Hepatocyte (in vitro differentiated cells): ENCODE measurements at places on chromosomes 16 and 17. TPM values are rescaled to one million over a fixed set of nuclear protein-coding genes. Genes with fewer than 3 reads are reported as not detected.

- no peak for DNase-seq
These were observed 60.5 kb downstream of the TK2 start for GRCh38 chr16:66489385-66489784.

DNA sequence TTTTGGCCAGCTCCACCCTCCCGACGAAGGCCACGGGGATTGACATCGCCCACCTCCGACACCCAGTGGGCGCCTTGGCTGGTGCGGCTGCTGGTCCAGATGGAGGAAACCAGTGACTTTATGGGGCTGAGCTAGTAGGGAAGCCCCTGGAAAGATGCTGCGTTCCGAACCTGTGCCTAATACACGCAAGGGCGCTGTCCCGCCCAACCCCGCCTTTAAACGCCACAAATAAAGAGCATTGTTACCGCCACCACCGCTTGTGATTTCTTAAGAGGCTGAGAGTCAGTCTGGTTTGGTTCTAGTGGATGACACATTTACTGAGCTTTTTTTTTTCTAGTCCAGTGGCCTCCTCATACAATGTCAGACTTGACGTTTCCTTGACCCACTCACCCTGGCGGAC lies 107.9 kb downstream of the AATF start:
- DNase-seq: no peak

GRCh38 chr16:29757950-29758466 lies 12.2 kb upstream of the C16orf54 start:
- DNase-seq: peak; percentile 46

The CD19 gene
- total RNA-seq: not detected in 2 replicates

The KRT36 gene
- total RNA-seq: not detected in 2 replicates

The ELMO3 gene
- total RNA-seq: 18.5 and 18.7 TPM in 2 replicates

The AOC3 gene
- 1.0 and 1.9 TPM in 2 replicates for total RNA-seq

The ARL4D gene
- 35.3 and 35.8 TPM in 2 replicates for total RNA-seq

- peak; percentile 82 for DNase-seq
These were observed 26.2 kb downstream of the ANKRD40 start for GRCh38 chr17:50681263-50682200.

DNA sequence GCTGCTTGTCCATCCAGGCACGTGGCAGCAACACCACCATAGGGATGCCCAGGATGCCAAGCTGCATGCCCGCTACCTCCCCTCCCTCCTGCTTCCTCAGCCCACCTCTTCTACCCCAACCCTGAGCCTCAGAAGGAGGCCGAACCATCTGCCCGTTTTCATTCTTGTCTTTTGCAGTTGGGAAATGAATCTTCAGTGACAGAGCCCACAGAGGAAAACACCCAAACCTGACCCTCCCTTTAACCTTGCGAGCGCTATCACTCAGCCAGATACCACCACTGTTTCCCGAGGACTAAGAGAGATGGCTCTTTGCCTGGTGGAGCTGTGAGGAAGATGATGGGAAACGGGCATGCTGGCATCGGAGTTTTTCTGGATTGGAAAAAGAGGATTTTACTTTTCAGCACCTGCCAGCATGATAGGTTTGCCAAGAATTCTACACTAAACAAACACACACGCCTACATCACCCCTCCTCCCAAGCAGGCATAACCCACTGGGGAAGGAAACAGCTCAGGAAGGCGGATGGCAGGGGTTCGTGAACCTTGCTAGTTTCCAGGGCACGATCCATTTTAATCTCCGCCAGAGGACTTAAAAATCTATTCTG lies 457.4 kb downstream of the SLC39A11 start:
- no peak for DNase-seq

- DNase-seq: no peak
These were observed 222.7 kb downstream of the C16orf95 start for GRCh38 chr16:87094556-87094865.

DNA sequence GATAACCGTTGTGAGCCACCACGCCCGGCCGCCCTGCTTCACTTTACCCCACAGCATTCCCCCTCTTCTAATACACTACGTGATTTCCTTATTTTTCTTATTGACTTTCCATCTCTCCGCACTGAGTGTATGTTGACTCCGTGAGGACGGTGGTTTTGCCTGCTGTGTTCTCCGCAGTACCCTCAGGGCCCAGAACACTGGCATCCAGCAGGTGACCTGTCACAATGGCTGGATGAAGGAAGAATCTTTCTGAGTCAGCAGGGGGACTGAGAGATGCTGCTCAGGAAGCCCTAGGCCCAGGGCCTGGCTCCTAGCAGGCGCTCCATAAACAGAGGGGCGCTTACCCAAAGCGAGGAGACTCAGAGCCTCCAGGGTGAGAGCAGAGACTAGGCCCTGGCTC lies 79.5 kb downstream of the RTN4RL1 start:
- DNase-seq: no peak

The AXIN2 gene
- 21.4 and 22.3 TPM in 2 replicates for total RNA-seq

- DNase-seq: no peak
These were observed 6.2 kb downstream of the ZNF276 start for GRCh38 chr16:89727406-89728120.

The ANKS4B gene
- total RNA-seq: 17.9 and 20.9 TPM in 2 replicates

The SUMO2 gene
- total RNA-seq: 112 and 115 TPM in 2 replicates

GRCh38 chr17:2982854-2983253 lies 80.6 kb downstream of the OR1D5 start:
- DNase-seq: peak; percentile 73

DNA sequence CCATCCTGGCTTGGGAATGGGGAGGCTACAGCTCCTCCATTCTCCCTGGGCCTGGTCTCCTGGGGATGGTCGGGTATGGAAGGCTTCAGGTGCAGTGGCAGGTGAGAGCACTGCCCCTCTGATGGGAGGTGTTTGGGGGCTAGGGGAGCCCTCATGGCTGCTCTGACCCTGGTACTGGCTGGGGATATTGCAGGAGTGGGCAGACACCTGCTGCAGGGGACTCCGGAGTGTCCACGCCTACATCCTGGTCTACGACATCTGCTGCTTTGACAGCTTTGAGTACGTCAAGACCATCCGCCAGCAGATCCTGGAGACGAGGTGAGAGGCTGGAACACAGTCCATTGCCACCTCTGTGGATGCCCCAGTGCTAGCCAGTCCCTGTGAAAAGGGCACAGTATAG lies 8.8 kb downstream of the RASL10B start:
- DNase-seq: no peak

GRCh38 chr16:63982110-63982509 lies 1139.8 kb downstream of the CDH11 start:
- DNase-seq: no peak

GRCh38 chr16:75236232-75236631 lies 15.2 kb downstream of the BCAR1 start:
- no peak for DNase-seq

The JMJD6 gene
- total RNA-seq: 19.3 and 19.5 TPM in 2 replicates

DNA sequence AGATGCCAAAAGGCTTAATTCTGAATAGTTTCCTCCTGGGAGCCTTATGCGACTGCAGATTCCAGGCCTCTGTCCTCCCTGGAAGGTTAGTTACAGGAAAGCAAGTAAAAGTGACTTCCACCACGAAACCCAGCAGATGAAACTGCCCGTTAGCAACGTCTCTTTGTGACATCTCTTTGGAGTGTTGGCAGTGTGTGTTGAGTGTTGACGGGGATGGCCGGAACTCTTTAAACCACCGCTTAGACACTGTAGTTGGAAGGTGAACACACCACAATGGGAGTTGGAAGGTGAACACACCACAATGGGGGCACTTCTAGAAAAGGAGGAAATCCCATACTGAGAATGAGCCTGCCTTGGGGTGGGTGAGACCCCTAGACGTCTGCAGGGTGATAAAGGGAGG lies 858 bp downstream of the SKAP1 start:
- no peak for DNase-seq

DNA sequence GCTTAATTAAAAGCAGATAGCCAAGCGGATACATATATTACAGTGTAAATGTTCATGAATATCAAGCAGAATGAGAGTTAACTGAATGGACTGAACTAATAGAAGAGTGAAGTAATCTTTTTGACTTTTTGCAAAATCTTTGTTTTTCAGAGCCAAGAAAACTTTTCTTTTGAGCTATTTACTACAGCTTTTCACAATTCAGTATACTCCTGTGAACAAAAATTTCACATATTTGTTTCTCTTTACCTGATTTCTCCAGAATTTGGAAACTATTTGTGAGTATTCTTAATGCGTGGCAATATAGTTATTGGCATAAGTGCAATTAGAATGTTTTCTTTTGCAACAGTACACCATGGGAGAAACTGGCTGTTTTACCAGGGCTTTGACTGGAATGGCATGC lies 9.1 kb upstream of the DUXB start:
- no peak for DNase-seq

DNA sequence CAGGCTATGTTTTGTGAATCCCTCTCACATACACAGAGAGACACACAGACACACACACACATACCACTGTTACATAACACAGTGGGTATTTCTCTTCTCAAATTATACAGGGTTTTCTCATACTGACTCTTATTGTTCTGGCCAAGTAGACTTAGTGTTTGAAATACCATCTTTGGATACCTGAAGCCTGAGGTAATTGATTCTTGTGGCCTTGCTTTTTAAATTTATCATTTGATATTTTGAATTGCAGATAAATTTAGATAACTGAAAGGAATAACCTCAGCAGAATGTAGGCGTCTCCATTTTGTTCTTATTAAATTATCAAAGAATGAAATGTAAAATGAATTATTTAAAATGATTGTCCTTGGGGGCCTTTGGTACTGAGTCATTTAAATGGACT lies 223.8 kb downstream of the LGALS9B start:
- no peak for DNase-seq

DNA sequence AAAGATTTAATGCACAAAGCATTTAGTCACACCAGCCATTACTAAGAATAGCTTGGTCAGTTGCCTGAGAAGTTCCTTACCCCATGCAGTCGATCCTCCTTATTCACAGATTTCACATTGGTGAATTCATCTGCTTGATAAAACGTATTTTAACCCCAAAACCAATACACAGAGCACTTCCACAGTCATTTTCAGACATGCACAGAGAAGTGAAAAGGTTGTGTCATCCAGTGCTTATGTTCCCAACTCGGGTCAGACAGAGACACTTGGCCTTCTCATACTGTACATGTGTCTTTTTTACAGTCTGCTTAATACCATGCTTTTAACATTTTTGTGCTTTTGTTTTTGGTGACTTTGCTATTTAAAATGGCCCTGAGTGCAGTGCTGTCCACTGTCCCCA lies 219.7 kb downstream of the SPECC1 start:
- DNase-seq: no peak

DNA sequence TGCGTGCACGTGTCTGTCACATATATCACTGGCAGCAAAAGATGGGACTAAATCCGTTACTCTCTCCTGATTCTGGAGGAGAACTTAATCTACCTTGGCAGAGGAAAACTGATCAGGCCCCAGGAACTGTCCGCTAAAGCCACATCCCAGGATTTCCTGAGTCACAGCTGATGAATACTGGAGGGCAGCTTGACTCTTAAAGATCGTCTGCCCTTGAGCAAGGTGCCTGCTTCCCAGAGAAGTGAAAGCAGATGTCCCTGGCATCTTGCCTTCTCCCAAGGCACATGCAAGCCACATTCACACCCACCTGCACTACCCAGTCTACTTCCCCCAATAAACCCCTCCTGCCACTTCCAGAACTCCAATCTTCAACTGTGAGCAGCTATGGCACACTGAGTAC lies 99.8 kb downstream of the CPPED1 start:
- DNase-seq: no peak

DNA sequence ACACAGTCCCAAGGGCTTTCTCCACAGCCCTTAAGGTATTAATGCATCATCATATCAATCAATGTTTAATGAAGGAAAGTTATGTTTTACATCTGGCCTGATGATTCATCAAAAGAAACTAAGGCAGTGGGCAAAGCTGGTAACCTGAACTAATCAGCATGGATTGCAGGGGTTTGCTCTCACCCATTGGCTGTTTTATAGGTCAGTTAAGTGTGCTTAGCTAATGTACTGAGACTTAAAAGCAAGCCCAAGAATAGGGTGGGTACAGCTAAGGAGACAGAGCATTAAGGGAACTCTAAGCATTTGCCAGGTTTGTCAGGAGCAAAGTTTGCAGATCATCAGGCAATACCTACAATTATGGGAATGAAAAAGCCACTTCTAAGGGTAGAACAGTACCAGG lies 1247.6 kb downstream of the CDH8 start:
- no peak for DNase-seq

The TNFRSF17 gene
- total RNA-seq: not detected in 2 replicates
